ENCODE measurements at places on chromosomes 12 and 14. TPM values are rescaled to one million over a fixed set of nuclear protein-coding genes. Genes with fewer than 3 reads are reported as not detected.

Gene SLC25A47
- not detected for total RNA-seq

Gene NUP37
- total RNA-seq: 65.9 TPM

Gene SOX5
- 0.75 TPM for total RNA-seq

Gene PTHLH
- not detected for total RNA-seq

Gene AKAP6
- total RNA-seq: 1.4 TPM

Gene TMEM106C
- total RNA-seq: 141 TPM

Gene NKX2-8
- total RNA-seq: not detected

Gene TAS2R50
- total RNA-seq: 0.73 TPM

Data from activated CD4-positive, alpha-beta memory T cell treated with anti-CD3 and anti-CD28 coated beads, Interleukin-2, amount 10 ng/mL, durations not matched to agents 7 days and 5 days (primary cell).